NCI-H2029 treated with DMSO at 0.1 percent for 48 hours (cell line): ENCODE measurements at places on chromosomes 4 and X.

- no peak for DNase-seq
Measured at GRCh38 chrX:148381603-148382002, 118.8 kb upstream of the AFF2 start.

- no peak for DNase-seq
Measured at GRCh38 chr4:38924353-38924752, 56.7 kb downstream of the FAM114A1 start.

- DNase-seq, result no peak
Measured at GRCh38 chr4:89992744-89993143, 98.1 kb downstream of the MMRN1 start.

DNA sequence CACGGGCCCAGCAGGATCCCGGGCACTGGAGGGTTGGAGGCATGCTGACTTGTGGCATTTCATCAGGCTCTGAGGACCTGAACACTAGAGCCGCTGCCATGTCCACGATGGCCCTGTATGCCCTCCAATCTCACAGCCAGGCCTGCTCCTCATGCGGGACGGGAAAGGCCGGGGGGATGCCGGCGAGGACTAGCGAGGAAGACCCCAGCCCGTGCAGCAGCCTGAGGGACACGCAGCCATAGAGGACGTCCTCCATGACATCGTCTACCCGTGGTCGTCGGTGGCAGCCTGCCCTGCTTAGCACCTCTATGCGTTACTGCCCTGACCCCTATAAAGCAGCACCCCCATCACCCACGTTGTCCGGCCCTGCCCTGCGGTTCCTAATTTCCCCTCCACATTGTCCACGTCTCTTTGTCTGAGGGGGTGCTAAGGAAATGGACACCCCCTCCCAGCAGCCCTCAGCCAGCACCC, 32.6 kb downstream of the HMX1 start:
- DNase-seq, result no peak

- no peak for DNase-seq
Measured at GRCh38 chr4:40502934-40503333, 126.7 kb downstream of the RBM47 start.

DNA sequence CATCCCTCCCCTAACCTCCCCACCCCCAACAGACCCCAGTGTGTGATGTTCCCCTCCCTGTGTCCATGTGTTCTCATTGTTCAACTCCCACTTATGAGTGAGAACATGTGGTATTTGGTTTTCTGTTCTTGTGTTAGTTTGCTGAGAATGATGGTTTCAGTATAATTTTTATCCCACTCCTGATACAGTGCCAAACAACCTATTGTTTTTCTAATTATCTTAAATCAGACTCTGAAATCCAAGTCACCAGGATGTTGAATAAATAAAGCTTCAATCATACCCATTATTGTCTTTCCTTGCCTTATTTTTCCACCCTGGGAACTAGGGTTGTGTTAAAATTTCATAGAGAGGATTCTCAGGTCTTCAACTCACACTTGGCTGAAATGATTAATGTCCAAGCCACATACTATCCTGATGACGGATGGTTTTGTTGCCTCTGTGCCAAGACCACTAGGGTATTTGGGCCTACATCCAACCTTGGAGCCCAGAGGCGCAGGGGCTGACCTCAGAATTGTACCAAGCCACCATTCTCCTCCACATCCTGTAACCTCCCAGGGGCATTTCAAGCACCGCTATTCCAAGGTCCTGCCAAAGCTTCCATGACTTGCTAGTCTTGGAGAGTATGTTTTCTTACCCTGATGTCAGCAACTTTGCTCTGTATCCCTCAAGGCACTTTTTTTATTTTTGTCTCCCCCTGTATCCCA, 332.4 kb downstream of the ARHGAP24 start:
- DNase-seq, result no peak

DNA sequence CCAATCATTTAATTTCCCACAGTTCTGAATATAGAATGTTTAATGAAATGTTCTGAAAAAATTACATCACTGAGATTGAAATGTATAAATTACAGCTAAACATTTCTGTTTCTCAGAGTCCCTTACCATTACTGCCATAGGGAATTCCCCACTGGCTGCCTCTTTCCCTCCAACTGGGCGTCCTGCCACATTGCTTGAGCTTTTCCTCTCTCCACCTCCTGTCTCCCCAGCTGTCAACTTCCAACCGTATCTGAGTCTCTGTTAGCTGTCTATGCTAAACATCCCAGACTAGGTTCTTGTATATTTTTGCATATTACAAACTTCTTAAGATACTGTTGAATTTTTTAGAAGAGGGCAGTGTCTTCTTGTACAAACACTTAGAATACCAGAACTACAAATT, 407.3 kb upstream of the SLIT2 start:
- no peak for DNase-seq

- DNase-seq, result no peak
Measured at GRCh38 chr4:159041054-159042034, 61.5 kb upstream of the RAPGEF2 start.

DNA sequence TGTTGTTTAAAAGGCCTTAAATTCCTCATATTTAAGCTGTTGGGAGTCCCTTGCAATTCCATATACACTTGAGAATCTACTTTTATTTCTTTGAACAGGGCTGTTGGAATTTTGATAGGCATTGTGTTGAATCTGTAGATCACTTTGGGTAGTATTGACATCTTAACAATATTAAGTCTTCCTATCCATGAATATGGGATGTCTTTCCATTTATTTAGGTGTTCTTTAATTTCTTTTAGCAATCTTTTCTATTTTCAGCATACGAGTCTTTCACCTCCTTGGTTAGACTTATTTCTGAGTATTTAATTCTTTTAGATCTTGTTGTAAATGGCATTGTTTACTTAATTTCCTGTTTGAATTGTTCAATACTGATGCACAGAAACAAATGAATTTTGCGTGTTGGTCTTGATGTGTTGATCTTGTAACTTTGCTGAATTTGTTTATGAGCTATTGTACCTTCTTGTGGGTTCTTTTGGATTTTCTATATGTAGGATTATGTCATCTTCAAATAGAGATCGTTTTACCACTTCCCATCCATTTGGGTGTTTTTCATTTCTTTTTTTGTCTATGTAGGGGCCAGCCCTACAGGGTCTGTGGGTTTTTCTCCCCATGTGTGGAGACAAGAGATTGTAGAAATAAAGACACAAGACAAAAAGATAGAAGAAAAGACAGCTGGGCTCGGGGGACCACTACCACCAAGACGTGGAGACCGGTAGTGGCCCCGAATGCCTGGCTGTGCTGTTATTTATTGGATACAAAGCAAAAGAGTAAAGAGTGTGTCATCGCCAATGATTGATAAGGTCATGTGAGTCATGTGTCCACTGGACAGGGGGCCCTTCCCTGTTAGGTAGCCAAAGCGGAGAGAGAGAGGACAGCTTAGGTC, 18.2 kb upstream of the CTBP1 start:
- no peak for DNase-seq

GRCh38 chr4:172865531-172866127, 303.0 kb upstream of the GALNT7 start:
- no peak for DNase-seq

DNA sequence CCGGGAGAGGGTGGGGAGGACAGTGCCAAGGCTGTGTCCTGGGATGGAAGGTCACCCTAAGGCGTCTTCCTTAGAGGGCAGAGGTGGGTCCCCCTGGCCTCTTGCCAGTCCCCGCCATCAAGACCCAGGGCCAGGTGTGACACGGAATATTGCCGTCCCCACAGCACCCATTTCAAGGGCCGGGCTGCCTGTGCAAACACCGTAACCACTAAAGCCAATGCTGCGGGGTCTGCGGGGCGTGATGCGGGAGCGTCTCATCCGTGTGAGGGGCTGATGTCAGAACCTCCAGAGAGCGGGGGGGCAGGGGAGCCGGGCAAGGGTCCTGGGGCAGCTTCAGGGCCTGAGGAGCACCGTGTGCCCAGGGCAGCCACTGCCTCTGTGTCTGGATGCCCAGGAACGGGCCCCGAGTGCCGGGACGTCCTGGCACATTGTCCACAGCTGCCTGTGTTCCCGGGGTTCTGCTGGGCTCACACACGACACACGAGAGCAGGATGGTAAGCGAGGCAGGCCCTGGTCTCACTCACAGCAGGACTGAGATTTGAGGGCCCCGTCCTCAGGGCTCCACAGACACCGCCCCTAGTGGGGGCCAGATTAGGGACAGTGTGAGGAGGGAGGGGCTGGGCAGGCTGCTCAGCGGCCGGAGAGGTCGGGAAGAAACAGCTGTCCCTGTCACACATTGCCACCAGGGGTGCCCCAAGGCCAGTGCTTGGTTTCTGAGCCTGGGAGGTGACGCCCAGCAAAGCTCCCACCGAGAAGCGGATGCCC, 29.2 kb downstream of the NKX1-1 start:
- DNase-seq, result no peak

DNA sequence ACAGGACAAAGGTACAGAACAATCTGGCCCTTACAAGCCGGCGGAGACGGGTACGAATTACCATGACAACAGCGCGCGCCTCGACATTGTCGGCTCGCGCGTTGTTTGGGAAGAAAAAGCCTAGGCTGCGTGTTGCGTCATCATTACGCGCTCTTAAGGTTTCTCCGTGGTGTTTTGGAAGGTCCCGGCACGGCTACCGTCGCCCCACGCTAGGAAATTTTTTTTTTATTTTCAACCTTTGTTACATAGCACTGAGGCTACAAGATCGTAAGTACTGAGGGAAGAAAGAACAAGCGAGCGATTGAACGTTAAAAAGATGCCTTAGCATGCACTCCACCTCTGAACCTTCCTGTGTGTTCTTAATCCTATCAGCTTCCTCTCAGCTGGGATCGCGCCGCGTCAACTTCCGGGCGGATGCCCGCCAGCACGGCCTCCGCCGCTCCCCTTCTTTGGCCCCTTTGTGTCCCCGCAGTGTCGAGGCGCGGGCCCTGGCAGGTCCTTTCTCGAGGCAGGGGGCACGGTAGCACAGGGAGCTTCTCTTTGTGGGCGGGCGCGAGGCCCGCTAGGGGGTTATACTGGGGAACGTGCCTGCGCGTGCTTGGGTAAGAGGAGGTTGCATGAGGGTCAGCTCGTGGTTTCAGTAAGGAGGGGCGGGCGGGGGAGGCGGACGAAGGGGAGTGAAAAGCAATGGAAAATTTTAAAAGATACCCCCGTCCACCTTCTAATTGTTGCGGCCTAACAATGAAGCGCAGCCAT, at the start of gene SMARCAD1:
SMARCAD1 (plus strand) TSS at position 397 of the 756 bp plus-strand sequence. CDS start 530 bp downstream, outside the sequence.
- DNase-seq, result peak; percentile 88

DNA sequence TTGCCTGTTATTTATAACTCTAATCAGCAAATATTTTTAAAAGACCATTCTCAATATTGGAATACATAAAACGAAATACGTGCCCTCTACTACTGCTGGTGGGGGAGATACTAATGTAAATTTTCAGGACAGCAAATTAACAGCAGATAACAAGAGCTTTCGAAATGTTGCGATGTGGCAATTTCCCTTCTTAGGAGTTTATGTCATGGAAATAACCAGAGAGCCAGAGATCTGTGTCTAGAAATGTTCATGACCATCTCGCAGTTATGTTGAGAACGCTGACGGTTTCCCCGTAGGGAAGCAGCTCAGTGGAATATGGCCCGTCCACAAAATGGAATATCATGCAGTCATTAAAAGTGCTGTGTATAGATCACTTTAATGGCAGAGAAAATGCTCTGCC, 238.4 kb upstream of the PSAPL1 start:
- no peak for DNase-seq

DNA sequence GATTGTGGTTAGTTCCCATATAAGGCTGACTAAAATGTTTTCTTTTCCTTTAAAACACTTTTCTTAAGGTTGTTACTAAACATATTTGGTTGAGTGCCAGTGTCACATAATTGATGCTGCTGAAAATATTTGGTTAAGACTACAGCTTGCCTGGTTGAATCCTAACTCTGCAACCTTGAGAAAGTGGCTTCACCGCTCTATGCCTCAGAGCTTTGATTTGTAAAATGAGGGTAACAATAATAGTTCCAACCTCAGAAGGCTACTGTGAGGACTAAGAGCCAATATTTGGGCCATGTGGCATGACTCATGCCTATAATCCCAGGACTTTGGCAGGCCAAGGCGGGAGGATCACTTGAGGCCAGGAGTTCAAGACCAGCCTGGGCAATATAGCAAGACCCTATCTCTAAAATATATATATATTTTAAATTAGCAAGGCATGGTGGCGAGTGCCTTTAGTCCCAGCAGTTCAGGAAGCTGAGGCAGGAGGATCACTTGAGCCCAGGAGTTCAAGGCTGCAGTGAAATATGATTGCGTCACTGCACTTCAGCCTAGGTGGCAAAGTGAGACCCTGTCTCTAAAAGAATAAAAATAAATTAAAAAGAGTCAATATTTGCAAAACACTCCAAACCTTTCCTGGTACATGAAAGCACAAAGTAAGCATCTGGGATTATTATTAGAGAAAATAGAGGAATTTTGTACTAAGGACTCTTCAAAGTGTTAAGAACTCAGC, 7.1 kb upstream of the NEIL3 start:
- DNase-seq, result no peak

DNA sequence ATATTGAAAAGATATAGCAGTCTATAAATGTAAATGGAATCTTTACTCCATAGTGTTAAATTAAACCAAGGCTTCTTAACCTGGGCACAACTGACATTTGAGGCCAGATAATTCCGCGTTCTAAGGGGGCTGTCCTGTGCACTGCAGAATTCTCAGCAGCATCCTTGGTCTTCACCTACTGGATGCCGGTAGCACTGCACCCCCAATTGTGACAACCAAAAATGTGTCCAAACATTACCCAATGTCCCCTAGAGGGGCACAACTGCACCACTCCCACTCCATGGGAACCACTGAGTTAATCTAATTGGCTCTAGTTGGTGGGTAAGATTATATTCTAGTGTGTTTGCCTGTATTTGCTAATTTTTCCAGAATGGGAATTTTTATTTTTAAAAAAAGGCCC, 16.6 kb downstream of the AP1S2 start:
- no peak for DNase-seq

- no peak for DNase-seq
Measured at GRCh38 chr4:138833974-138834373, 181.6 kb upstream of the NOCT start.

DNA sequence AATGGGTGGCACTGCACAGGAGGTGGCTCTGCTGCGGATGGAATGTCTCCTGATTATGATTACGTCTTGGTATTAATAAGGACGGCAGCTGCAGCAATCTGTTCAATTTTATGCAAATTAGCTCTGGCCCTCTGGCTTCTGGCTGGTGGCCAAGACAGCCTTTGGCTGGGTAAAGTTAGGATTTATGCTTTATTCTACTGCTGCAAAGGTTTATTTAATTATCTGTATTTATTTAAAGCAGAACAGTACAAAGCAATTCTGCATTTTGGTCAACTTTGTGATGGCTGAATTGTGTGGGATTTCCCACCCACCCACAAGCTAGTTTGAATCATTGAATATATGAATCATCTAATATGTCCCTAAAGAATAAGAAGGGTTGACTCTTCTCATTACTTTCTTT, 745.6 kb upstream of the FAM241A start:
- no peak for DNase-seq

DNA sequence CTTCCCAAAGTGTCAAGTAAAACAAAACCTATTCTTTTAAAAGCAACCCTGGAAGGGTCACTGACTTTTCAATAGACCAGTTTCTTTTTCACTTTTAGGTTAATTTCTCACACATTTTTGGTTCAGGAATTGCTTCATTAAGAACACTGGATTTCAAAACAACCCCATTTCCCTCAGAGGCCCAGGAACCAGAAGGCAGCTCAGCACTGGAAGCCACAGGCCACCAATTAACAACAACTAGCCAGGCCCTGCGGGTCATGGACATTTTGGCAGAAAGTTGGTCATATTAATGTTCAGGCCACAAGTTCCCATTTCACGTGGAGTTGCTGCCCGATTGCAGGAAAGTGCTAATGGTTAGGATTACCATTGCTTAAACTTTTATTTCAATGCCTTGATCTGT, 39.8 kb downstream of the HAND2 start:
- DNase-seq, result no peak
